Osteocyte (in vitro differentiated cells): ENCODE measurements at places on chromosomes 1 and 21. TPM values are rescaled to one million over a fixed set of nuclear protein-coding genes. Genes with fewer than 3 reads are reported as not detected.

DNA sequence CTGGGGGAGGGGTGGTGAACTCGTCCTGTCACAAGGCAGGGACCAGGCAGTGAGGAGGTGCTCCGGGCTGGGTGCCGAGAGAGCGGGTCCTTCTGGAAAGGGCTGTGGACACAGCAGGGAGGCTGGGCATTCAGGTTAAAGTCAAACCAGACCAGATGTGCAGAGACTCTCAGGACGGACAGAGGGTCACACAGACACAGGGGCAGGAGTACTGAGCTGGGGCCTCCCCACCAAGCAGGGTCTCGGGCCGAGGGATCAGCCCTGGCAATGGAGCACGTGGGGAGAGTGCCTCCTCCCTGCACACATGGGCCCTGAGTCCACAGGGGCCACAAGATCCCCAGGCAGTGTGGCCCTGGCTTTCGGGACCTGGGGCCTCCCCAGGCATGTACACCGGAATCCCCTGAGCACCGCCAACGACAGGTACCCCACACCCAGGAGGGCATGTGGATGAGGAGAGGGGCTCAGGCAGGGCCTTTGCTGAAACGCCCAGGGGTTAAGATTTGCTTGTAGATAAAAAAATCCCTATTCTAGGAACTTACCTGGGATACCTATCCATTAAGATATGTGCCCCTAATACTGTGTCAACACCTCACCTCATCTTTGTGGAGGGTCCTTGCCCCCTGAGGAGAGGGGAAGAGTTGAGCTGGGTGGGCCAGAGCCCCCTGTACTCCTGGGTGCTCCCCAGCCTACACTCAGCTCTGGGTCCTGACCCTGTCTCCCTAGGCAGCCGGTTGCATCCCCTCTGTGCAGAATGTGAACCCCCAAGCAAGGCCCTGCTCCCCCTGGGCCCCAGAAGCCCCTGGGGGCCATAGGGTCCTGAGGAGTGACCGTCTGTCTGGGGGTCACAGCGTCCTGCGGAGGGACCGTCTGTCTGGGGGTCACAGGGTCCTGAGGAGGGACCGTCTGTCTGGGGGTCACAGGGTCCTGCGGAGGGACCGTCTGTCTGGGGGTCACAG is 46.9 kb upstream of the ADARB1 start:
- DNase-seq = peak; percentile 81

GRCh38 chr1:43708002-43708410 is 670 bp downstream of the ST3GAL3 start:
- DNase-seq = no peak

DNA sequence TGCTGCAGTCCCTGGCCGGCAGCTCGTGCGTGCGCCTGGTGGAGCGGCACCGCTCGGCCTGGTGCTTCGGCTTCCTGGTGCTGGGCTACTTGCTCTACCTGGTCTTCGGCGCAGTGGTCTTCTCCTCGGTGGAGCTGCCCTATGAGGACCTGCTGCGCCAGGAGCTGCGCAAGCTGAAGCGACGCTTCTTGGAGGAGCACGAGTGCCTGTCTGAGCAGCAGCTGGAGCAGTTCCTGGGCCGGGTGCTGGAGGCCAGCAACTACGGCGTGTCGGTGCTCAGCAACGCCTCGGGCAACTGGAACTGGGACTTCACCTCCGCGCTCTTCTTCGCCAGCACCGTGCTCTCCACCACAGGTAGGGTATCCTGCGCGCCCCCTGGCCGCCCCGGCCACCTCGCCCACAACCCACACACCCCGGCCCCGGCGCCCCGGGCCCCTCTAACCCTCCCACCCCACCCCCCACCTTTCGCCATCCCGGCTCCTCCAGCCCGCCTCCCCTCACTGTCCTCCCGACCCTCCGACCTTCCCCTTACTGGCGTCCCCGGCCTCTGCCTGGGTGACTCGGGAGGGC is 352 bp downstream of the KCNK1 start:
- DNase-seq = no peak

DNA sequence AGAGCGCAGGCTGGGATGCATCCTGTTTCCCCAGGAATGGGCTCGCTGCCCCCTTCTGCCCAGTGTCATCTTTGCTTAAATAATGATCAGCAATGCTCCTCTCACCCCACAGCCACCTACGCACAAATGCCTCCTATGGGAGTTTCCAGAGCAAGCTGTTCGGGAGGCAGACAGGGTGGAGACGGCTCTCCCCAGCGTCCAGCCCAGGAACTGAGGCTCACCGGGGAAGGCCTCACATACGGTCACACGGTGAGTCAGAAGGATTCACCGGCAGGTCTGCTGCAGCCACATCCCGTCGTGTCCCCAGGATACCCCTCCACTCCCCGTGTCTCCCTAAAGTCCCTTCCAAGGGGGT is 40.3 kb upstream of the RUNX3 start:
- DNase-seq = no peak

DNA sequence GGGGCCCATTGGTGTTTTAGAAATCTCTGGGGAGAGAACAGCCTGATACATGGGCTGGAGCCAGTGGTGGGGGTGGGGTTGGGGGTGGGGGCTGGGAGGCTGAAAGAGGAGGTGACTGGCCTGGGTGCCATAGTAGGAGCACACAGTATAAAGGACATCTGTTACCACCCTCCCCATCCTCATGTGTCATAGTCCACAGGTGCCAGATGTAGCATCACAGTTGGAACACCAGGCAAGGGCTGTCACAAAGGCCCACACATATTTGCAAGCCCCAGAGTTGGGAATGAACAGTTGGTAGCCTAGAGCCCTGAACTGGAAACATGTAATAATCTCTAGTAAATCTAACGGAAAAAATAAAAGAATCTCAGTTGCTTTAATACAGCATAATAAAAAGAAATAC is 55.1 kb upstream of the CR2 start:
- DNase-seq = no peak

DNA sequence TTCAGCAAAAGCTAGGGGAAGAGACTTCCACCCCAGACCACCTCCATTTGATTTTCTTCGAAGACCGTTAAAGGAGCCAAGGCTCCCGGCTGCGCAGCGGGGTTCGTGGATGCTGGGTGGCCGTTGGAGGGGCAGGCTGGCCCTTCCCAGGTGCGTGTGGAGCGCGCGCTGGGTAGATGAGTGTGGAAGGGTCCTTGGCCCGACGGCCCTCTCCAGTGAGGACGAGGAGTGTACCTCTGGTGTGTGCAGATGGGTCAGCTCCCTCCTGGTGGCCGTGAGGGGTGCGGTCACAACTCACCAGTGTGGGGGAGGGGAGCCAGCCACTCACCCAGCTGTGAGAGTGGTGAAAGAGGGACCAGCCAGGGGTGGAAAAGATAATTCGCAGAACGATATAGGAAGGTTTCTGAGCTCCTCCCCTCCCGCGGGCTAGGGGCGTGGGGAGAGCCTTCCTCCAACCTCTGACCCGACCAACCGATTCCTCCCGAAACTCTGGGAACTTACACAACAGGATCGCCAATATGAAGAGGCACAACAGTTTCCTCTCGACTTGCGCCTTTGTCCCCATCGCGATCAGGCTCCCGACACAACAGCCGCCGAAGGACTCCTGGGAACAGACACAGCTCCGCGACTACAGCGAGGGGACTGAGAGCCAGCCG is at the start of gene F11R:
TSS of gene F11R (minus strand) at position 644 of the 656 bp plus-strand sequence. CDS start at position 565, 79 bp downstream.
- no peak for DNase-seq

- DNase-seq = no peak
Observed at GRCh38 chr1:59033761-59034160, 249.9 kb upstream of the JUN start.

GRCh38 chr1:176605176-176605575 is 142.2 kb downstream of the PAPPA2 start:
- DNase-seq = no peak

GRCh38 chr21:26840201-26840600 is 5.0 kb downstream of the ADAMTS1 start:
- DNase-seq = no peak

- no peak for DNase-seq
Observed at GRCh38 chr1:212295579-212295978, 10.4 kb downstream of the PPP2R5A start.

DNA sequence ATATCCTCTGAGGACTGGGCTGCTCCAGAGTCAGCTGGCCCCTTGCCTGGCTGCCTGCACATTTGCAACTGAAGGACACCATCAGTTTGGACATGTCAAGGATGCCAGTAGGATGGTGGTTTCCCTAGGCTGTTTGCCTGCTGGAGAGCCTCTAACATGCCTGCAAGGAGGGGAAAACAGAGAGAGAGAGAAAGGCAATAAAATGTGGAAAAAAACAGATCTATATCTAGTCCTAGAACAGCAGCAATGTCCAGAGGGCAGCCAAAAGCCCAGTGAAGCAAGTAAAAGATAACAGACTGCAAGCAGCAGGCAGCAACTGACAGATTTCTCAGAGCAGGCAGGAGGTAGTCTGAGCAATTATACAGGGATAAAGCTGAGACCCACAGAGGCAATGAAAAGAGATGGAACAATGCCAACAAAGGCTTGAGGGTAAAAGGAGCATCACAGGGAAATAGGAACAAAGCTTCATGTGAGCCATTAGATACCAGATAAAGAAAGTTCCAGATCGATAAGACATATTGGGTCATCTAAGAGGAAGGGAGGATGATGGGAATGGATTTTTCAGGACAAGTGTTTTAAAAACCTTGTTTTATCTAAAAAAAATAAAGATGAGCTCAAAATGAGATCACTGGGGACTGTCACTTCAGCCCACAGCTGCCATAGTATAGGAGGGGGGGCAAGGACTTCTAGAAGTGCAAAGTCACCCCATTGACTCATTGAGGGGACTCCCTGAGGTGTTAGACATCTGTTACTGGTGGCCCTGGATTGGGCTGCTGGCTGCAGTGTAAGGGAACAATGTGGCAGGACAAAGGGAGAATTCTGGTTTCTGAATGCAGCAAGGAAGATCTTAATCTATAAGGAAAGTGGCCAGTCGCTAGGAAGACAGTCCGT is 38.6 kb upstream of the GADD45A start:
- no peak for DNase-seq

DNA sequence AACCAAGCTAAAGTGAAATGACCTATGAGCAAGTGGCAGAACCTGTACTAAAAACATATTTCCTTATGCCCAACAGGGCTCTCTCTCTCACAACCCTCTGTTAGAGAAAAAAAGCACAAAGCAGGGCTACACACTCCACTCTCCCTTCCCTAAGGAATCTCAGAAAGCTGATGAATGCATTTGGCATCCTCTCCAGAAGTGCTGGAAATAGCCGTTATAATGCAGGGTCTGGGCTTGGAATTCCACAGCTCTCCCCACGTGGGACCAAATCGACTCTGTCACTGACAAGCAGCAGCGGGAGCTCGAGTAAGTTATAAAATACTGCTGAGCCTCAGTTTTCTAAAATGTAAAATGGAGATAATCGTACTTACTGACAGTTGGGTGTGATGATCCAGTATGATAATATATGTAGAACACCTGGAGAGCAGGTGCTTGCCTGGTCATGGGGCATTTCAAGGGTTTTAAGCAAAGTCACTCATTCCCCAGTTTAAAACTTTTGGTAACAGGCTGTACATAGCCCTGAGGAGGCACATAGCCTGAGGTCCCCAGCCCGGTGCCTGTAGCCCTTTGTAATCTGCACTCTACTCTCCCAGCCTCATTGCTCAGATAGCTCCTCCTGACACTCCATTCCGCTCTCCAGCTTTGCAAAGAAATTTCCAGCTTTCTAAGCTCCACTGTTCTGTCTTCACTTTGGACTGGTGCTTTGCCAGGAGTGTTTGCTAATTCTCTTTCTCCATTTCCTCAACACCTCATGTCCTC is 175.6 kb upstream of the DAB1 start:
- DNase-seq = no peak

- DNase-seq = peak; percentile 88
Observed at GRCh38 chr1:150149271-150150132, at the start of gene PLEKHO1. TSS of gene PLEKHO1 (plus strand) at chr1:150149916. CDS start at chr1:150150258, 342 bp downstream.

DNA sequence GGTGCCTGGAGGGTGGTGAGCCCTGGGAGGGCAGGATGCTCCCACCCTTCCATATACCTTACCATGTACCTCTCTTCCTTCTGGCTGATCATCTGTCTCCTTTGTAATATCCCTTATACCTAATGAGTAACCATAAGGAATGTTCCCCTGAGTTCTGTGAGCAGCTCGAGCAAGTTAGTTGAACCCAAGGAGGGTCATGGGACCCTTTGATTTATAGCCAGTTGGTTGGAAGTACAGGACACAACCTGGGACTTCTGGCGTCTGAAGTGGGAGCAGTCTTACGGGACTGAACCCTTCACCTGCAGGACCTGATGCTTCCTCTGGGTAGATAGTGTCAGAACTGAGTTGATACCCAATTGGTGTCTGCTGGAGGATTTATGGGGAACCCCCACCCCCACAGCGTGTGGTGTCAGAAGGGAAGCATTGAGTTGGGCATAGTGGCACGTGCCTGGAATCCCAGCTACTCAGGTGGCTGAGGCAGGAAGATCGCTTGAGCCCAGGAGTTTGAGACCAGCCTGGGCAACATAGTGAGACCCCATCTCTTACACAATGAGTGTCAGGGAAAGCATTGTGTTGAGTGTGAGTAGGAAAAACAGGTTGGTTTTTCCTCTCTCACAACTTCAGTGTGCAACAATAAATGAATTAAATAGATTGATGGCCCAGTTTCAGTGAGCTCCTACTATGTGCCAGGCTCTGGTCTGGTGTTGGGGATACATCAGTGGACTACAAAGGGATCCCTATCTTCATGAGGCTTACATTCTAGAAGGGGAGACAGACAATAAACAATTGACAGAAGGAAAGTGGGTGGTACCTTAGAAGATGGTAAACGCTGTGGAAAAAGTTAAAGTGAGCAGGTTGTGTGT is 16.0 kb downstream of the DNAJC16 start:
- peak; percentile 48 for DNase-seq

GRCh38 chr1:27428316-27429028 is 36.0 kb downstream of the GPR3 start:
- DNase-seq = no peak

GRCh38 chr21:25688275-25689155 is 46.2 kb downstream of the ATP5PF start:
- DNase-seq = no peak

DNA sequence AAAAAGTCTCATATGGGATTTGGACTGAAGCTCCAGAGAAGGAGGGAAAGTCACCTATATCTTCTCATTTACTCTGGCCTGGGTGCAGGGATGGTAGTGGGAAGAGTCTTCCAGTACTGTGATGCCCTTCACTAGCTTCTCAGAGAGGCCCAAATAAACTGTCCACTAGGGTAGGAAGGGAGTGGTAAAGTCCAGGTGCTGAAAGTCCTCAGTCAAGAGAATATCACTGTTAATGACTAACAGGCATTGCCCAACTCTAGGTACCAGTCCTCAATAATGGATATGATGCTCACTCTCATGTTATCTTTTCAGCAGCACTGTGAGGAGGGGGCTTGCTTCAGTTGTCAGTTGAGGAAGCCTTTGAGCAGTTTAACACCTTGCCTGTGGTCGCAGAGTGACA is 64.0 kb downstream of the LHX8 start:
- no peak for DNase-seq

Gene TBX15
- total RNA-seq = 3.1 and 4.3 TPM in 2 replicates

Gene MROH7
- 0.11 TPM in 1 of 2 replicates, not detected in the other for total RNA-seq

Gene CFHR3
- total RNA-seq = 0.42 and 0.54 TPM in 2 replicates

Gene LCE1D
- not detected in 2 replicates for total RNA-seq

Gene RSPO1
- total RNA-seq = not detected in 2 replicates

Gene EXTL1
- total RNA-seq = 0.30 and 0.34 TPM in 2 replicates

Gene PCAT6
- total RNA-seq = 3.8 and 5.2 TPM in 2 replicates

Gene METTL25B
- 21.3 and 24.1 TPM in 2 replicates for total RNA-seq

Gene B3GALT2
- total RNA-seq = 30.0 and 32.1 TPM in 2 replicates

Gene TMEM200B
- 19.7 and 22.5 TPM in 2 replicates for total RNA-seq

Gene L1TD1
- not detected in 2 replicates for total RNA-seq

Gene CFHR2
- not detected in 2 replicates for total RNA-seq
